ENCODE measurements at places on chromosomes 7 and 10.

DNA sequence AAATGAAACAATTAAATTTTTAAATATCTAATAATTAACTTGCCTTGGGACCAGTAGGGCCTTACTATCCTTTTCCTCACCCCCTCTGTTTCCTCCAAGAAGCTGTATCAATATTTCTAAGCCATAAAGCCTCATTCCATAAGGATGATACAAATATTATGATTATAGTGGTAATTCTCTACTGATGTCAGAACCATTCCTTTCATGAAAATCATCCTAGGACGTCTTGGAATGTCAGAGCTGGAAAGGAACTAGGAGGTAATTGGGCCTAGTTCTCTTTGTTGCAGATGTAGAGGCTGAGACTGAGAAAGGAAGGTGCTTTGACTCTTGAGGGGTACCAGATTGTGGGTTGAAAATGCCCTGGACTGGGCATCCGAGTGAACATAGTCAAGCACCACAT is 766.7 kb upstream of the GHITM start:
- DNase-seq, result no peak

DNA sequence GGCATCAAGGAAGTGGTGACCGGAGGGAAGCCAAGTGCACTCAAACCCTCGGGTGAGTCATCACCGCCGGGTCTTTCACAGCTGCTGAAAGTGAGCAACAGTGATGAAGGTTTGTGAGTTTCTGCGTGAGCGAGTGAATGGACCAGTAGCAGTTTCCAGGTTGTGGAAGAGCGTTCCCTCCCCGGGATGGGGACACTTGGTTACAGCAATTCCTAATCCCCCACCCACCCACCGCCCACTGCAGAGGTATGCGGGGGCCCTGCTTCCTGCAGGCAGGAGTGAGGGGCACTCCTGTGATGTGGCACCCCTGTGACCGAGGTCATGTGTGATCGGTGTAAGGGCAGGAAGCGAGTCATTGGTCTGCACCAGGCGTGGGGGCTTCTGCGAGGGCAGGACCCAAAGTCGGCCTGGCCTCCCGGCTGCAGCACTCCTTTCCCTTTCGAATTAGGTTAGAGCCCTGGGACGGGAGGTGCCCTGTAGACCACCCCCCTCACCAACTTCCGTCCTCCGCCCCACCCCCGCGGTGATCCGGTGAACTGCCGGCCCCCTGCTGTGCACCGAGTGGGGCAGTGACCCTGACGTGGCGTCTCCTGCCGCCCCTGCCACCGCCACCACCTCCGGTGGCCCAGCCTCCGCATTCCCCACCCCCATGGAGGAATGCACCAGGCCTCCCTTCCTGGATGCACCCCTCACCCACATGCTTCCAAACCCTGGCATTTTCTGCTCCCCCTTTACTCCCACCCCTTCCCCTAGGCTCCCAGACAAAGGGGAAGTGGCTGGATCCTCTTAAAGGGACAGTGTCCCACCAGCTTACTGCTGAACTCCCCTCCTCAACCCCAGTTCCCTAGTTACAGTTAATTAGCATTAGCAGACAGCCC is 10.9 kb downstream of the LIMK1 start:
- peak; percentile 29 for DNase-seq

DNA sequence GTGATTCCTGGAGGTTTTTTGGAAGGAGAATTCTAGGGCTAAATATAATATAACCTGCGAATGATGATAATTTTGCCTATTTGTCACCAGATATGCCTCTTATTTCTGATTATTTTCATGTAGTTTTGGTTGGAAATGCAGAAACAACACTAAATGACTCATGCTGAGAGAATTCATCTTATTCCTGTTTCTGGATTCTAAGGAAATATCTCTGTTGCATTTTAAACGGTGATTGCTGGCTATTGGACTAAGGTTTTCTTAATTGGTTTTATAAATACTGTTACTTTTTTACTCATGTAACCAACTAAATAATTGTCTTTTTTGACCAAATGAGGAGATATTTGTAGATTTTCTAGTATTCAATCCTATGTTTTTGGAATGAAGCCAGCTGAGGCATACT is 204.9 kb upstream of the NPSR1 start:
- DNase-seq, result no peak

GRCh38 chr7:29140873-29141468 is 5.4 kb downstream of the CPVL start:
- DNase-seq, result no peak

- no peak for DNase-seq
These were observed 6.8 kb upstream of the PARD3 start for GRCh38 chr10:34821587-34822585.

DNA sequence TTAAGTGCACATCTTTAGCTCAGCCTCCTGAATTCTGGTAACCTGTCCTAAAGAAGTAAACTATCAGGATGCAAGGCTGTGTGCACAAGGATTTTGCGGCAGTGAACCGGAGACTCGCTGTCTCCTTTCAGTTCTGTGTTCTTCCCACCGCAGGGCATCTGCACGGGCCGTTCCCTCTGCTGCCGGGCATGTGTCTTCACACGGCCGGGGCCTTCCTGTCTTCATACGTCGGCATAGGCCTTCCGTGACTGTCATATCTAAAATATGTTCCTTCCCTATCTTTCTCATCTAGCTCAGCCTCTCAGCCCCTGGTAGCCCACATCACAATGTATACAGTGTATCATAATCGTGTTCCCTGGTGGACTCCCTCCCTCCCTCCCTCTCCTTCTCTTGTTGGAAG is 16.4 kb downstream of the PALD1 start:
- no peak for DNase-seq

GRCh38 chr7:37015353-37016034 is 291.2 kb upstream of the AOAH start:
- DNase-seq, result no peak

DNA sequence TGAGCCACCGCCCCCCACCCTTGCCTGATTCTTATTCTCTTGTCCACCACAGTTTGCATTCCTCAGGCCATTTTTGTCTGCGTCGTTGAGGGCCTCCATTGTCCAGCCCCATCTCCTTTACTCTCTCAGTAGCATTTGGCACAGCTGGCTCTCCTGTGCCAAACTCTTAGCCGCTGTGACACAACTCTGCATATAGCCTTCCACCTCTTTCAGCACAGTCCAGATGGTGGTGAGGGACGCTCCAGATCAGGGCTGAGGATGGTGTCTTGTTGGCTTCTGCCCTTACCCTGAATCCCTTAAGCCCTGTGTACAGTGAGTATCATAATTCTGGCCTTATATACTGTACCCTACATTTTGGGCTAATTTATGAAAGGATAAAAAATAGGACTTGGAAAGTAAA is 45.6 kb downstream of the BMPR1A start:
- DNase-seq, result no peak

GRCh38 chr10:51007781-51008180 is 66.5 kb upstream of the PRKG1 start:
- DNase-seq, result no peak

GRCh38 chr10:93299606-93300287 is 182.4 kb downstream of the MYOF start:
- DNase-seq, result no peak

DNA sequence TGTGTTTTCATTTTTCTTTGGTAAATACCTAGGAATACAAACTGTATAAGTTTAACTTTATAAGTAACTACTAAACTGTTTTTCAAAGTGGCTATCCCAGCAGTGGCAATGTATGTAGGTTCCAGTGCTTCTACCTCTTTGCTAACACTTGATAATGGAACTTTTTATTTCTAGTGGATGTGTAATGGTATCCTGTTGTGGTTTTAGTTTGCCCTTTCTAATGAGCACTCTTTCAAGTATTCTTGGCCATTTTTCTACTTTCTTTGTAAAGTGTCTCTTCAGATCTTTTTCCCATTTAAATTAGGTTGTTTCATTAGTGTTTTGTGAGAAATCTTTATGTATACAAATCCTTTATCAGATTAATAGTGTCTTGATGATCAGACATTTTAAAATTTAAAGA is 4.6 kb downstream of the KIF20B start:
- DNase-seq, result no peak

DNA sequence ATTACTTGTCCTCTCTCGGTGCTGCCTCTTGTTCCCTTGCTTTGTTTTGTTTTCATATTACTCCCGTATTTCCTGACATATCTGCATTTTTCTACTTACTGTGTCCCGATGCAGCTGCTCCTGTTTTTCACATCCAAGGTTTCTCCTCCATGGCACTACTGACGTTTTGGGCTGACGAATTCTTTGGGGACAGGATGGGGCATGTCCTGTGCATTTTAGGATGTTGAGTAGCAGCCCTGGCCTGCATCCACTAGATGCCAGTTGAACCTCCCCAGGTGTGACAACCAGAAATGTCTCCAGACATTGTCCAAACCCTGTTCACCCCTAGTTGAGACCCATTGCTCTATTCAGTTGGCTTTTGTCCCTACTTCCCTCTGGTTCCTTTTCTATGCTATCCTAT is 12.4 kb downstream of the ZNF789 start:
- no peak for DNase-seq

DNA sequence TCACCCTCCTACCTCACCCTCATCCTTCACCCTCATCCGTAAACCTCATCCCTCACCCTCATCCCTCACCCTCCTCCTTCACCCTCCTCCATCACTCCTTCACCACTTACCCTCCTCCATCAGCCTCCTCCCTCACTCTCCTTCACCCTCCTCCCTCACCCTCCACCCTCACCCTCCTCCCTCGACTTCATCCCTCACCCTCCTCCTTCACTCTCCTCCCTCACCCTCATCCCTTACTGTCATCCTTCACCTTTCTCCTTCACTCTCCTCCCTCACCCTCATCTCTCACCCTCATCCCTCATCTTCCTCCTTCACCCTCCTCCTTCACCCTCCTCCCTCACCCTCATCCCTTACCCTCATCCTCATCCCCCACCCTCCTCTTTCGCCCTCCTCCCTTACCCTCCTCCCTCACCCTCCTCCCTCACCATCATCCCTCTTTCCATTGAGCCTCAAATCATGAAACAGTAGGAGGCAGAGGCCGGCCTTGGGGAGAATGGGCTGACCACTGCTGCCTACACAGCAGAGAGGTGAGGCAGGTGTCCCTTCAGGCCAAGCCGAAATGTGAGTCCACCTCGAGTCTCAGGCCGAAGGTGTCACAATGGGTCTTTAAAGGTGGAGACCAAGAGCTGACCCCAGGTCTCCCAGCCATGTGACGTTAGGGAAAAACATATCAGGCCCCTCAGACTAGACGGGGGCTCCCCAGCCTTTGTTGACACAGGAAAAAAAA is 53.0 kb downstream of the PDGFA start:
- no peak for DNase-seq

DNA sequence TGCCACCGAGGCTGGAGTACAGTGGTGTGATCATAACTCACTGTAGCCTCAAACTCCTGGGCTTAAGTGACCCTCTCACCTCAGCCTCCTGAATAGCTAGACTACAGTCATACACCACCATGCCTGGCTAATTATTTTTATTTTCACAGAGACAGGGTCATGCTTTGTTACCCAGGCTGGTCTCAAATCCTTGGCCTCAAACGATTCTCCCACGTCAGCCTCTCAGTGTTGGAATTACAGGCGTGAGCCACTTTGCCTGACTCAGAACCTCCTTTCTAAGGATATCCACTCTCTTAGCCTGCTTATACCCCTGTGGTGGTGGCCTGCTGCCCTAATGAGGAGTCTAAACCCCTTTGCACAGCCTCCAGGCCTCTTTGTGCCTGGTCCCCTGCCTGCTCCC is 4.2 kb upstream of the IGFBP1 start:
- no peak for DNase-seq

DNA sequence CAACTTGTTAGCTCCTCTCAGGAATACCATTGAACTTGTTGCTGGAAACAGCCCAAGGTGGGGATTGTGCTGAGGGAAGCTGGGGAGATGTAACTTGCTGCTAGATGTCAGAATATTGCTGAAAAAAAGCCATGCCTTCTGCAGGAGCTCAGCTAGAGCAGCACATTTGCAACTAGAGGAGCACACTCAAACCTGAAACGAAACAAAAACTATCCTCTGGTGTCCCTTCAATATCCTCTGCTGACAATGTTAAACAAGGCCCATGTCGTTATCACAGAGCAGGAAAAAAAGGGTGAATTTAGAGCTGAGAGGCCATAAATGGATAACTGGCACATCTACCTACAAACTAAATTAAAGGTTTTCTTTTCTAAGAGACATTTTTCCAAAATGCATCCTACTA is 53.7 kb upstream of the MACC1 start:
- no peak for DNase-seq

DNA sequence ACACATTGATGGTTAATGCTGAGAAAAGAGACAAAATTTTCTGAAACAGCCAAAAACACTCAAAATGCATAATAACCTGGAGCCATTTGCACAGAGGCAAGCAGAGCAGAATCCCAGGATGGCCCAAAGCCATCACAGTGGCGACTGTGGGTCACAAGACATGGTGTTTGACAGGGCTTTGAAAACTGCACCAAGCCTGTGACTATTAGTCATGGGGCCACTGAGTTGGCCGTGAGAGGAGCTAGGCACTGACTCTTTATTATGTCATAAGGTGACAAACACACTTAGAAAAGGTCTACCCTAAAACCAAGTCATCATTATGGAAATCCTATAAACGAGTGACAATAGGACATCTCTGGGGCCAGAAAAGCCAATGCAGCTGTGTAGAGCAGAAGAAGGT is 23.9 kb downstream of the DRGX start:
- DNase-seq, result no peak

GRCh38 chr10:787933-788651 is 98.6 kb upstream of the DIP2C start:
- DNase-seq, result no peak

DNA sequence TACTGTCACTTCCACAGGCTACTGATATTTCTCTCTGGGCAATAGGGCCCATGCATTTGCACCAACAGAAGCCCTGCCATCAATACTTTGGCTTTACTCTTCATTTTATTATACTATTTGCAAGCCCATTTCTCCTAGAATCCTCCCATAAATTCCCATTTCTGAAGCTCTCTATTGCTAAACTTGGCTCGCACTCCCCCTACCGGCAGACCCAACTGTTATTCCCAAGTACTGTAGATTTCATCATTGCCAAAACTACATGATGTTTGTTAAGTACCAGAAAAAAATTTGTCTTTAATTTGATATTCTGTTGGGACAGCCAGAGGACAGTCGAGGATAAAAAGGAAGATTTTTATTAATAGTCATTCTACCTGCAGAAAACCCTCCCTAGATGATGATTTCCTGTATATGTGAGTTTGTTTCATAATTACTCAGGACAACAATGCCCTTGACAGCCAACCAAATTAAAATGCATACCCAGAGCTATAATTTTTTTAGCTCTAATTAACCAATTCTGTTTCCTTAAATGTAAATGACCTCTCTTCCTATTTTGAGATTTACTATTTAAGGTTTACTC is 298.6 kb downstream of the REEP3 start:
- no peak for DNase-seq

- DNase-seq, result no peak
These were observed 8.7 kb downstream of the TNRC18 start for GRCh38 chr7:5414916-5415315.

GRCh38 chr10:101687071-101687658 is 7.8 kb downstream of the FBXW4 start:
- no peak for DNase-seq

- DNase-seq, result no peak
These were observed 15.7 kb upstream of the MACC1 start for GRCh38 chr7:20232848-20233247.

Data from T-helper 17 cell (primary cell).